HuH-7.5 (cell line): ENCODE measurements at places on chromosomes 3 and 15.

- no peak for DNase-seq
These were observed 26.7 kb upstream of the SLC41A3 start for GRCh38 chr3:126110431-126111125.

GRCh38 chr3:13401149-13401548 is 19.0 kb downstream of the NUP210 start:
- no peak for DNase-seq

DNA sequence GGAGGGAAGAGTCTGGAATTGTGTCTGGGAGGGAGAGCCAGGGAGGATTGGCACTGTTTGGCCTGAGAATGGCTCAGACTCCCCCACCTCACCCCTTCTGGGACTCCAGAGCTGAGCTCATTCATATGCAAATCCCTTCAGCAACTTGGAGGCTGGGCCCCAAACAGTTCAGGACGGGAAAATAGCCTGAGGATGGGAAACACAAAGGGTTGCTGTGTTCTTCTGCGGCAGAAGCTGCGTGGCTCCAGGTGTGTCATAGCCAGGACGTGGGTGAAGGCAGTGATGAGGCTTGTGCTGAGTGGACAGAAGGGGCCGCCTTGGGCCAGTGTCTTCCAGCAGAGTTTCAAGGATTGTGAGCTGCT is 16.6 kb downstream of the MASP1 start:
- DNase-seq: no peak

DNA sequence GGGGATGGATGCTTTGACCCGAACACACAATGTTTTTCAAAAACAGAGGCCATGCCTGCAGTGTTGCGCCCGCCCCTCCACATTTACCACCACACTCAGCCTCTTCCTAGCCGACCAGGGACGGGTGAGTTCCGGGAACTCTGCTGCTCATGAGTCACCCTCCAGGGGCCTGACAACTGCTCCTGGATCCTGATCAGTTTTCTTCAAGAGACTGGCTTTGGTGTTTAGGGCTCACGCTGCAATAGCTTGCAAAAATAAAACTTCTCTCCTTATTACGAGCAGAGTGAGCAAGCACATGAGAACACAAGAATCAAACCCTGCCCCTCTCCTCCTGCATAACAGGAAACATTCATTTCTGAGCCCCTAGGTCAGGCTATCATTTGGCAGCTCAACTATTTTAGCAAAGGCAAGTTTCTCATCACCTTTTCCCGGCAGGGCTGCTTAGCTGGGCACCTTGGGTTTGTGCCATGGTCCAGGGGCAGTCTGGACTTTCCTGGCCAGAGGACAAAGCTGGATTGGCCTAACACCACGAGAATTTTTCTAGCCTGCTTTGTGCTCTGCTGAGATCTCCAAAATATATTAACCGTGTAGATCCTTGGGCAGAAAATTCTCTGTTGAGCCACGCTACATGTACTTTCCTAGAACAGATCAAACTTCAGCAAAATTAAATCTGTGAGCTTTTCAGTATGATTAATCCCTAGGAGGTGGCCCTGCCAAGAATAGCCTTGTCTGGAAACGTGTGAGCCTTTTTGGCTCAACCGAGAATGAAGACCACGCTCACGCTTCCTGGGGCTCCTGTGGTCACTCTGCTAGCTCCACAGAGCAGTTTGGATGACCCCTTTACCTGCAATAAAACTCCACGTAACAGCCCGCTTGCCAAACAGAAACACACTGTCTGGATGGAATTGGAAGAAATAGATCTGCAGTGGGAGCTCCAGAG is 52.7 kb upstream of the SPATA12 start:
- no peak for DNase-seq

DNA sequence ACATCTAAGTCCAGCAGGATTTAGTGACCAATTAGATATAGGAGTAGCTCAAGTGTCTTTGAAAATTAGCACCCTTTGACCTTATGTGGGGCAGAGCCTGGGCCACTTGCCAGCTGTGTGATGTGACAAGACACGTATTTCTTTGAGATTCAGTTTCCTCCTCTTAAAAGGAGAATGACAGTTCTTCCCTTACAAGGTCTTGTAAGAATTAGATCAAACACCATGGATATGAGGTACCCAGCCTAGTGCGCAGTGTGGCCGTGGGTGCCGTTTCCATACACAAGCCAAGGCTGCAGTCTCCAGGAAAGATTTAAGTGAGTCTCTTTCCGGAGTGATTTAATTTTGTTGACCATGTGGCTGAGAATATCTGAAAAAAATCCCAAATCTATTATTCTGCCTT is 46.3 kb downstream of the ARHGAP31 start:
- DNase-seq: no peak
